ENCODE measurements at places on chromosomes 16 and 17.

DNA sequence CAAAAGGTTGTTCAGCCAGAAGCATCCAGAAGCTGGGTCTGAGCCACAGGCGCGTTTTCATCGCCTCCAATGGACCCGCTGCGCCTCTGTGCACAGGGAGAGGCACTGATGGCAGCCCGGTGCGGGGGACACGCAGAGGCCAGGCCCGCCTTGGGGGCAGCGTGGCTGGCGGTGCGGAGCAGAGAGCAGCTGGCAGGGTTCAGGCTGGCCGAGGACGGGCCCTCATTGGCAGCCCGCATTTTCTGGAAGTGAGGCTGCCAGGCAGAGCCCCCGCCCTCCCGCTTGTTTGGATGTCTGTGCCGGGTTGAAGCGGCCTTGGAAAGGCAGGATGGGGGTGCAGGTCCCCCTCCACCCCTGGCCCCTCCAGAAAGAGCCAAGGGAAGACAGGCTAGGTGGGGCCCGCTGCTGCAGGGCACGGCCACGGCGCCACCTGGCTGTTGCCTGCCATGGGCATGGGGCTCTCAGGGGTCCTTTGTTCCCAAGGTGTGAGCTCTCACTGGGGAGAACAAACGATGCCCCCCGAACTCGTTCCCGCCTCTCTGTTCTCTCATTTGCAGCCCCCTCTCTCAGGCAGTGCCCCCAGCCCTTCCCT is 18.8 kb downstream of the GSE1 start:
- no peak for DNase-seq

DNA sequence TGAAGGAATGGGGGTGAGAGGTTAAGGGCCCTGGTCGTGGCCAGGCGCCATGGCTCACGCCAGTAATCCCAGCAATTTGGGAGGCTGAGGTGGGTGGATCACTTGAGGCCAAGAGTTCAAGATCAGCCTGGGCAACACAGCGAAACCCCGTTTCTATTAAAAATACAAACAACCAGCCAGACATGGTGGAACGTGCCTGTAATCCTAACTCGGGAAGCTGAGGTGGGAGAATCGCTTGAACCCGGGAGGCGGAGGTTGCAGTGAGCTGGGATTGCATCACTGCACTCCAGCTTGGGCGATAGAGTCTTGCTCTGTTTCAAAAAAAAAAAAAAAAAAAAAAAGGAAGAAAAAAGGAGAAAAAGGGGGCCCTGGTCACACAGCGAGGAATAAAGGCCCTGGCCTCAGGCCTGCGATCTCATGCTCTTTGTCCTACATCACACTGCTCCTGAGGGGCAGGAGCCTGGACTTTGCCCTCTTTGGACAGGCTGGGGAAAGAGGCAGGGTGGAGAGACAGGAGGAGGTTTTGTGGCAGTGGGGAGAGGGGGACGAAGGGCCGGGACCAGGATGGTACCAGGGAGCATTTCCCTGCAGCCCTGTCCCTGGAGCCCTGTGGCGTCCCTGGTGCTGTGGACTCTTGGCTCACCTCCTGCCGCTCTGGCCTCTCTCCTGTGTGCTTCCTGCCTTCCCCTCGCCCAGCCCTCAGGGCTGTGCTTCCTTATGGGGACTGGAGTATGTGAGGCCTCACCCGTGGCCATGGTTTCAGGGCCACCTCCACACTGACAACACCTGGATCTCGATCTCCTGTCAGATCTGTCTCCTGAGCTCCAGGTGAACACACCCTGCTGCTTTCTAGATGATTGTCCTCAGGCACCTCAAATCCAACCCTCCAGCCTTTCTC is 19.7 kb upstream of the SLC25A19 start:
- no peak for DNase-seq

DNA sequence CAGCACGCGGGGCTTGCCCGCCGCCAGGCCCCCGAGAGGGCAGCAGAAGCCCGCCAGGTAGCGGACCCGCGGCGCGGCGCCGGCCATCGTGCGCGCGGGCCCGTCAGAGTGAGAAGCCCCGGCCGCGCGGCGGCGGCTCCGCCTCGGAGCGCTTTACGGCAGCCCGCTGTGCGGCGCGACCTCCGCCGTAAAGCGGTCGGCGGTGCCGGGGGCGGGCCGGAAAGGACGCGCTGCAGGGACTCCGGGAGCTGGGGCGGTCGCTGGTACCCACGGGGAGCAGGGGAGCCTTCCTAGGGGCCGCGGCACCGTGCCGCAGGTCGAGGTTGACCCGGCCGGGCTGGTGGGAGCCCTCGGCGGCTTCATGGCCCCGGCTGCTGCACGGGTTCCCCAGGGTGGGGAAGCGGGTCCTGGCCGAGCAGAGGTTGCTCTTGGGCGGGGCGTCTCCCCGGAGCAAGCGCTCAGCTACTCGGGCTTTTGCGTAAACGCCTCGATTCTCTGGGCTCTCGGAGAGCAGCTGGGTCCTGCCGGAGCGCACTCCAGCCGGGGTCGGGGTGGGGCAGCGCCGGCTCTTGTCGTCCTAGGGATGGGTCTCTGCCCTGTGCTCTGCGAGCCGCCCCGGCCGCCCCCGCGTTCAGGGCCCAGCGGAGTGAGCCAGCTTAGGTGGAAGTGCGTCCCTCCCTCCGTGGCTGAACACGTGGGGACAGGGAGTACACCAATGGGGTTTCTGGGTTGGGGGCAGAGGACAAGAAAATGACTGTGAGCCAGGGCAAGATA is at the start of gene FAAP100:
TSS of gene FAAP100 (minus strand) at position 110 of the 774 bp plus-strand sequence. CDS start at position 87, 23 bp downstream.
- DNase-seq: peak; percentile 66

DNA sequence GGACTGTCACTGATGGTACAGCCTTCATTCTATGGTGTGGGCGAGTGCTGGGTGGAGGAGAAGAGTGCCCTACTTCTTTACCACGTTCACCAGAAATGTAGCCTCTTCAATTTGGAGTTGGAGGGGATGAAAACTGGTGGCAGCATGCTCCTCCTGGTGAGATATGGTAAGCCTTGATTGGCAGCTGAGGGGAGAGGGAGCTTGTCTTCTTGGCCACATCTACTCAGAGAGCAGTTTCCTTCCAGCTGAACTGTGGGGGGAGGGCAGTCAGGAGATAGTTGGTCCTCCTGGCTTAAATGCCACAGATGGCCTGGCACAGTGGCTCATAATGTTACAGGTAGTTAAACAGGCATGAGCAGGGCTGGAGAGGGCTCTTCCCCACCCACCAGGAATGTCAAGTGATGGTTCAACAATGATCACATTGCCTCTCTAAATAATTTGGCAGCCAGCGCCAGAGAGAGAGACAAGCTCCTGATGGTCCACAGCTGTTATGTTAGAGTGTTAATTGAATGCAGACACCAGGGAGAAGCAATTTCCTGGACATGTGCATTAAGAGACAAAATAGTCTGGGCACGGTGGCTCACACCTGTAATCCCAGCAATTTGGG is 9.0 kb upstream of the MAPK3 start:
- DNase-seq: no peak
